ENCODE measurements at places on chromosomes 7 and 10.
A peak's percentile ranks its signal among the peaks of the same experiment; 100 is the strongest.

GRCh38 chr10:88670497-88670896, 6.3 kb downstream of the LIPF start:
- DNase-seq = no peak

- DNase-seq = no peak
Measured at GRCh38 chr10:2208106-2208505, 470.8 kb upstream of the ADARB2 start.

GRCh38 chr7:150986556-150986955, 4.3 kb upstream of the NOS3 start:
- no peak for DNase-seq

DNA sequence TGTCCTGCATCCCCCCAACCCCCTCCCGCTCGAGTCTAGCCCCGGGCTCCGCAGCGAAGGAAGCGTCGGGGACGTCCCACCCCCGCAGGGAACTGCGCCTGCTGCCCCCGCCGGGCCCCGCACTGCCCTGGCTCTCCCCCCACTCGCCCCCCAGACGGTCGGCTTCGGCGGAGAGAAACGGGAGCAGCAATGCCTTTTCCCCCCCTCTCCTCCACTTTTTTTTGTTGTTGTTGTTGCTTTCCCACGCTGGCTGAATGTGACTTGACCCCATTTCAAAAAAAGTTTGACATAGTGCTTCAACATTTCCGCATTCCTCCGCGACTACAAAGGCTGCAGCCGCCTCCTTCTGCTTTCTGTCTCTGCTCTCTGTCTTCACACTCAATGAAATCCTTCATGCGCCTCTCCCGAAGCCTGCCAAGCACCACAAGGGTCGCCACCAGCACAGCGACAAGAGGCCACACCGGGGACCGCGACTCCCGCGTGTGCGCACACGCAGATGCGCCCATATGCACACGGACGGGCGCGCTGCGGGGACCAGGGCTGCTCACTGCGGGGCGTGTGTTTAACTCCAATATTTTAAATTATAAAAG, 1.0 kb downstream of the CDK6 start:
- DNase-seq = peak; percentile 90

DNA sequence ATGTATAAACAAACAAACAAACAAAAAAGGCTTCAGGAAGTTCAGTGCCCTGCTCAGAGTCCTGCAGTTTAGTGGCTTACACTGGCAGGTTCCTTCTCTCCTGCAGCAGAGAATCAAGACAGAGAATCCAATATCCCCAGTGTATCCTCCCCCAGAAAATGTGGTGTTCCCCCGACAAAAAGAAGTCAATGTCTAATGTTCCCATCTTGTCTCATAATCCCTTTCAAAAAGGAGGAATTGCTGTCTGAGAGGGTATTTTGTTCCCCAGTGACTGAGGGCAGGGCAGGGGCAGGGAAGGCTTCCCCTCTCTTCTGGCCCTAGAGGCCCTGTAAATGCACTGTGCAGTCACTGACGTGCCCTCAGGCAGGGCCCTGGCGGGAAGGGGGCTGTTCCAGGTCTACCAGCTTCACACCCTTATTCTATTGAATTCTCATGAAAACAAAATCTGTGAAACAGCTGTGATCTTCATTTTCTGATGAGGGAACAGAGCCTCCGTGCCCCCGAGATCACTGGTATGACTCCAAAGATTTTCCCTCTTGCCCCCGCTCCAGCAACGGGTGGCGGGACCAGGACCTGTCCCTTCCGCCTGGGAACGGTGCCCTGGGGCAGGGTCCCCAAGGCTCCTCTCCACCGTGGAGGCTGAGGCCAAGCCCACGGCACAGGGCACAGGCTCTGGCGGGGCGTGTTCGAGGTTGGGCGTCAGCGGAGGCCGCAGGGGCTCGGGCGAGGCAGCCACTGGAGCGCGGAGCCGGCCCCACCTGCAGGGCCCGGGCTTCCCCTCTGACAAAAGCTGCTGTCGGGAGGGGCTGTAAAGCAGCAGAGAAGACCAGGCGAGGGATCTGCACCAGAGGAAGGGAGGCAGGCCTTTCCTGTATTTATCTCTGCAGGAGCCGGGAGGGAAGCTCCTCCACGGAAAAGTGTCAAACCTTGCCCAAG, 13.4 kb upstream of the WDFY4 start:
- DNase-seq = peak; percentile 48

- no peak for DNase-seq
Measured at GRCh38 chr10:107978455-107978854, 813.9 kb upstream of the SORCS1 start.

DNA sequence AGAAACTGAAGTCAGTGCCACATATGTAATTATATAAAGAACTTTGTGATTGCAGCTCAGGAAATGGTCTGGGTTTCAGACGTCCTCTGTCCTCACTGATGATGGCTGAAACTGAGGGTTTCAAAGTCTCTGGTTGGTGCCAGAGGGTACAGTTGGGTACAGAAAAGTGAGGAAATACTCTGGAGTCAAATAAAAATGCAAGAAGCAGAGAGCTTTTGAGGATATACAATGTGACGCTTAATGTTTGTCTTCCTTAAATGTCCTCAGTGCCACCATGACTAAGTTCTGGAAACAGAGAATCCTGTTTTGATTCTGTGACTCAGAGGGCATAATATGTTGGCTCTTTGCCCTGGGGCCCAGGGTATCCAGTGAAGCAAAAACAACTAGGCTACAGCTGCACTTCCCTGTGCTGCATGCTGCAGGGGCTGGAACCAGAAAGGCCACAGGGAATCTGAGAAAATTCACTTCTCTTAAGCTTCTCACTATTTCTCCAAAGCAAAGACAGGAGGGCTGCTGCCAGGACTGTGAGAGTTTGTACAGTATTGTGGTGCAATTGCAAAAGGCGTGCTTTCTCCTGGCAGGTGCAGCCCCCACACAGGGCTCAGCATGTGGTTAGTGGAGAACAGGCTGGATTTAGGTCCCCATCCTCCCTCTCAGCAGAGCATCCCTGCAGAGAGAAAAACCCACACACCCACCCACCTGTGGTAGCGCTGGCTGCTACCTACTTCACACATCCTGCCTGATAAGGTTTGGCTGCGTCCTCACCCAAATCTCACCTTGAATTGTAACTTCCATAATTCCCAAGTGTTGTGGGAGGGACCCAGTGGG, 169.5 kb upstream of the SVIL start:
- peak; percentile 59 for DNase-seq

- no peak for DNase-seq
Measured at GRCh38 chr10:79424221-79425073, 21.0 kb downstream of the ZCCHC24 start.

DNA sequence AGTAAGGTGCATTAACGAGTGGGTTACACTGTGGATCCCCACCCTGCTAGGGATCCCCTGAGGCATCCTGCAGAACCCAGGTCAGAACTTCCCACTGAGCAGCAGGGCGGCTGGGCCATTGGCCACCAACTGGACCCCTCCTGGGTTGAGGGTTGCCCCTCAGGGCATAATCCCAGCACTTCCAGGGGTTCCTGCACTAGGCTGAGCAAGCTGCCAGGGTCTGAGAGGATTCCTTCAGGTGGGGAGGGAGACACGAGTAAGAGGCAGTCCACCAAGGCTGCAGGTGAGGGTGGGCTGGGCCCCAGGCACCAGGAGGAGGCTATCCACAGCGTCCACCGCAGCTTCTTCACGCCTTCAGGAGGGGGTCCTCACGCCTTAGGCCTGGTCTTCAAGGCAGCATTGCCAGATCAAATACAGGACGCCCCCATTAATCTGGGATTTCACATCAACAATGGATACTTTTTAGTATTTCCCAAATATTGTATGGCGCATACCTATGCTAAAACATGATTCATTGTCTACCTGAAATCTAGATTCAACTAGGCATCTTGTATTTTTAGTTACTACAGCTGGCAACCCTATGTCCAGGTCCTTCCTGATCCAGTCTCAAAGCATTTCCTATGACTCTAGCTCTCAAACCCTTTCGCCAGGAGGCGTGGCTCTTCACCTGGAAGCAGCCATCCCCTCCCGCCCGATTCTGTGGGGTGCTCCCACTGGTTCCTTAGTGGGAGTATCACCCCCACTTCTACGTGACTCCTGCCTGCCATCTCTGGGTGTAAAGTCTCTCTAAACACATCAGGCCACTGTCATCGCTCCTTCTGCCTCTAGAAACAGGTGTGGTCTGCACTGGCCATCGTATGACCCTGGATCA, 4.1 kb downstream of the PRKAG2 start:
- DNase-seq = no peak

- DNase-seq = no peak
Measured at GRCh38 chr10:88065383-88066049, 202.1 kb downstream of the PTEN start.

GRCh38 chr7:80830010-80830409, 88.8 kb downstream of the SEMA3C start:
- no peak for DNase-seq

All from eye (tissue), 1 donor.